Activated CD4-positive, alpha-beta T cell treated with anti-CD3 and anti-CD28 coated beads, Interleukin-10, Interleukin-2, amounts not matched to agents 100 ng/mL and 50 ng/mL, durations not matched to agents 16 hours and 8 hours (primary cell): ENCODE measurements at places on chromosomes 2 and 18.

DNA sequence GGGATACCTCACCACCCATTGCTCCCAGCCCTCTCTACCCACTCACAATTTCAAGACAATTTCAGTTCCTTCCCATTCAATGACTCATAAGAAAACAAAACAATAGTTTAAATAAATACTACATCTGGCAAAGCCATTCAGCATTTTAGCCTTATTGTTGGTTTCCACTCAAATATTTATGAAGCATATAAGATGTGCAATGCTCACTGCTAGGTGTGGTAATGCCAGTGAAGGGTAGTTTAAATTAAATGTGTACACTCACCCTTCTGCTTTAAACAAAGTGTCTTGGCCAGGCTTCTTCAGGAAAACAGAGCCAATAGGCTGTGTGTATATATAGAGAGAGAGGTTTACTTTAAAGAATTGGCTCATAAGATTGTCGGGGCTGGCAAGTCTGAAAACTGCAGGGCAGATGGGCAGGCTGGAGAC, 37.0 kb downstream of the INO80C start:
- DNase-seq, result no peak

DNA sequence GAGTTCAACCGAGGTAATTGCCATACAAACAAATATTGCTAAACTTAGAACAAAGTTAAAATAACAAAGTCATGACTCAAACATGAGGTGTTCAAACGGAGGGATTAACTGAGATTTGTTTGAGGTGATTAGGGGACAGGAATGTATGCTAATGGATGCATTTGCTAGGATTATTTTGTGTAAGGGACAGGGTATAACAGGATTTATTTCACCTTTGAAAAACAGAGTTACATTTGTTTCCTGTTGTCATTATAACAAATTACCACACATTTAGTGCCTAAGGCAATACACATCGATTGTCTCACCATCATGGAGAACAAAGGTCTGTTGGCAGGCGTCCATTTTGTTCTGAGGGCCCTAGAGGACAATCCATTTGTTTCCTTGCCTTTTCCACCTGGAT, 304.3 kb upstream of the CNTNAP5 start:
- no peak for DNase-seq

DNA sequence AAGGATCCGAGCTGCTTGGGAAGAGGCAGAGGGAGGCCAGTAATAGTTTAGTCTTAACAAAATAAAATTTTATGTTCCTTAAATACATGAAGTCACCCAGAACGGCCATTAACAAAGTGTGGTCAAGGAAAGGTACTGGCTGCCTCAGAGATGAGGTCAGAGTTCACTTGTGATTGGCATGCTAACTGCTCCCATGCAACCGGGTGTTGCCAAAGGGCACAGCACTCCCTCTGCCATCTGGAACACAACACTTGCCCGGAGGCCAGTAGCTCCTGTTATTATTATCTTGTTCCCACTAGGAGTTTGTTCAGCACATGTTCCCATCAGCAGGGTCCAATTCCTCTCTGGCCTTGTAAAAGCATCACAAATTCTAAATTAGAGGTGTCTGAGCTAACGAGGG, 207.0 kb downstream of the CYP26B1 start:
- no peak for DNase-seq

DNA sequence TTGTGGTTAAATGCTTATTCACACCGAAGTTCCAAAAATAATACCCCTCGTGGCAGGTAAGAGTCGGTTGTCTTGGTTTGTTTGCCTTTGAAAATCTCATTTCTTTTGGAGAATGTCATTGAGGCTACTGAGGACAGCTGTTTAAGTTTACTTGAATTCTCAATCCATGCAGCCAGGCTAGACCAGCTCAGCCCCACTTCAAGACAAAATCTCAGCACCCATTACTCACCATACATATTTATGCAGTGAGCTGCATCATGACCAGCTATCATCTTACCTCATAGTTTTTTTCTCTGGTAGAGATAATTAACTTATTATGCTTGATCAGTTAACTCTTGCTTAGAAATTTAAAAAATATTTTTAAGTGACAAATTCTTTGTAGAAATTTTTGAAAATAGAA, 115.9 kb downstream of the HAUS1 start:
- DNase-seq, result no peak

- DNase-seq, result no peak
Measured at GRCh38 chr18:36499938-36500337, 202.4 kb downstream of the FHOD3 start.

- DNase-seq, result no peak
Measured at GRCh38 chr2:241408849-241409248, 52.8 kb downstream of the FARP2 start.

GRCh38 chr2:102116630-102117471, 25.7 kb upstream of the IL1R1 start:
- no peak for DNase-seq

- DNase-seq, result no peak
Measured at GRCh38 chr2:65292461-65293011, 64.9 kb downstream of the ACTR2 start.

- peak; percentile 2 for DNase-seq
Measured at GRCh38 chr2:150610670-150611279, 123.3 kb upstream of the RND3 start.

DNA sequence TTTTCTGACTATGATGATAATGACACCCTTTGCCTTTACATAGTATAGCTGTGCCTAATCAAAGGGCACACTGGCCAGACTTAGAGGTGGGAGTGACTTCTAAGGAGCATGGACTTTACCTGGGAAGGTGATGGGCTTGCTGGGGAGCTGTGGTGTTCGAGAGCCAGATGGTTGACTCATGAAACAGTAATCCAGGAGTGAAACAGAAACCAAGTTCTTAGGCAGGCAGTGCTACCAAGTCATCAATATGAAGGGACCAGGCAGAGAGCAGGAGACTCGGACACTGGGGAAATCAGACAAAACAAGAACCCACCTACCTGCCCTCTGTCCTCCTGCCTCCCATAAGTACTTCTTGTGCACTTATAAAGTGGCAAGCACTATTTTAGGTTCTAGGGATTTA, 430.4 kb downstream of the DLGAP1 start:
- no peak for DNase-seq

DNA sequence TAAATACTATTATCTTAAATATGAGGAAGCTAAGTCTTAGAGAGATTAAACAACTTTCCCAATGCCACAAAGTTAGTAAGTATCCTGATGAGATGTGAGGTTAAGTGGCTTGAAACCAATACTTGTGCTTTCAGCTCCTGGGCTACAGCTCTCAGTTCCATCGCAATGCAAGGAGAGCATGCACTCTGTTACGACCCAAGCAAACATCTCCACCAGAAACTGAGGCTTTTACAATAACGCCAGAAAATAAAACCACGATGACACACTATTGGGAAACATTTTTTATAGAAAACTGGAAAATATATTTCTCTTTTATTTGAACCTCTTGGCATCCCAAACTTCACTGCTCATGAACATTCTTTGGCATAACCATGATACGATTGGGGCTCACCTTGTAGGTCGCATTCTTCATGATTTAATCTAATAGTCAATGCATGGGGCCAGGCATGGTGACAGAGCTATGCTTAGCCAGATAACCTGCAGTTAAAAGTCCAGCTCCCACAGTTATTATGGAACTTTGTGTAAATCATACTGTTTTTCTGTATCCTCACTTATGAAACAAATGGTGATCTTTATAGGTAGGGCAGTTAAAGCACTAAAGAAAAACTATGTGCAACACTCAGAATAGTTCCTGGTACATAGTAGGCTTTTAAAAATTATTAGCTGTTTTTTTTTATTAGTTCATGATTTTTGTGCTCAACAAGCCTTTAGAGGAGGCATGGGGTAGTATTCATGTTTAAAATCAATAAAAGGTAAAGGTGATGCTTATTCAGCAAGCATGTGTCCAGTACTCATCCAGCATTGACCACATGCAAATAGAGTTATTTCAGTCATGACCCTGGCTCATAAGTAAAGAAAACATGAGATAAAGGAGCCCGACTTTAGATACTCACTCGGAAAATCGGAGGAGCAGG, 238.3 kb upstream of the TRIB2 start:
- no peak for DNase-seq

GRCh38 chr2:4900242-4900641, 791.9 kb upstream of the SOX11 start:
- DNase-seq, result no peak

GRCh38 chr2:42935692-42936671, 143.6 kb upstream of the HAAO start:
- peak; percentile 30 for DNase-seq

- no peak for DNase-seq
Measured at GRCh38 chr2:106531676-106532214, 44.6 kb downstream of the CD8B2 start.

- no peak for DNase-seq
Measured at GRCh38 chr18:51007790-51008139, 22.2 kb upstream of the SMAD4 start.

DNA sequence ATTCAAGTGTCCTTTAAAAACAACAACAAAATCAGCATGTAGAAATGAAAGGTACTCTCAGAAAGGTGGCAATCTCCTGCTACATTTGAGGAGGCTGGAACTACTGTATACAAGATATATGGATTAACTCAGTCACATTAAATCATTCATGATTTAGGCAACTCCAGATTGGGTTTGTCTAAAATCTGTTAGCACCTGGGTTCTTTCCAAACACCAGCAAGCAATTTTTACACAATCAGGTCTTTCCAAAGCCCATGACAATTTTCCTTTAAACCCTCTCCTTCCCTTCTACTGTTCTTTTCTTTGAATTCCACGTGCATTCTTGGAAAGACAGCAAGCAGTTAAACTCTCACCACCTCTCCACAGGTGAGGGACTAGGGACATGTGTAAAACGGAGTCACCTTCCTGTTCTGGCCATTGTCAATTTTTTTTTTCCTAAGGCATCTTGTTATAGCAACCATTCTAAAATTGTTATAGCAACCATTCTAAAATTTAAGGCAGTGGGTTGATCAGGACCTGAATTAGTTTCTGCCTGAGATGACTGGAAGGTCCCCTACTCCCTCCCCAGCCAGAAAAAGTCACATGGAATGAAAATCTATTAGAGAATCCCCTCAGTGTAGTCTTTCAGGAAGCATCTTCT, 113.9 kb downstream of the ANKRD44 start:
- DNase-seq, result peak; percentile 50

GRCh38 chr18:8174771-8175170, 434.5 kb upstream of the RAB12 start:
- no peak for DNase-seq

GRCh38 chr2:207619764-207620203, 5.4 kb downstream of the METTL21A start:
- DNase-seq, result peak; percentile 26

- peak; percentile 77 for DNase-seq
Measured at GRCh38 chr2:136384531-136385303, 266.8 kb upstream of the CXCR4 start.

GRCh38 chr2:39623917-39624316, 41.8 kb upstream of the TMEM178A start:
- no peak for DNase-seq

DNA sequence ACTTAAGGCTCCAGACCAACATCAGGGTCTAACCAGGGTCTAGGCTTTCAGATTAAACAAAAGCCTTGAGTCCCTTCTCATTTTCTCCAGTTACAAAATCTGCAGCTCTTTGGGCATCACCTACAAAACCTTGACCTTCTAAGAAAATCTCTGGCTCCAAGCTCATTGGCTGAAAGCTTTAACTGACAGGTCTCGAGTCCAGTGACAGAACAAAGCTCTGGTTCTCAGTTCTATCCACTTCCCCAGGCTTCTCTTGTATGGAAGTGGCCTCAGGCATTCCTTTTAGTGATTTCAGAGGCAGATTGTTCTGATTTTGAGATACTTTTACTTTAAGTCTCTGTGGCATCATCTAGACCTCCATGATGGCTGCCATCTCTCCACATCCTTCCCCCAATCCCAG, 11.3 kb downstream of the SIX2 start:
- DNase-seq, result no peak

- DNase-seq, result no peak
Measured at GRCh38 chr18:59550174-59550516, 147.1 kb downstream of the CCBE1 start.

DNA sequence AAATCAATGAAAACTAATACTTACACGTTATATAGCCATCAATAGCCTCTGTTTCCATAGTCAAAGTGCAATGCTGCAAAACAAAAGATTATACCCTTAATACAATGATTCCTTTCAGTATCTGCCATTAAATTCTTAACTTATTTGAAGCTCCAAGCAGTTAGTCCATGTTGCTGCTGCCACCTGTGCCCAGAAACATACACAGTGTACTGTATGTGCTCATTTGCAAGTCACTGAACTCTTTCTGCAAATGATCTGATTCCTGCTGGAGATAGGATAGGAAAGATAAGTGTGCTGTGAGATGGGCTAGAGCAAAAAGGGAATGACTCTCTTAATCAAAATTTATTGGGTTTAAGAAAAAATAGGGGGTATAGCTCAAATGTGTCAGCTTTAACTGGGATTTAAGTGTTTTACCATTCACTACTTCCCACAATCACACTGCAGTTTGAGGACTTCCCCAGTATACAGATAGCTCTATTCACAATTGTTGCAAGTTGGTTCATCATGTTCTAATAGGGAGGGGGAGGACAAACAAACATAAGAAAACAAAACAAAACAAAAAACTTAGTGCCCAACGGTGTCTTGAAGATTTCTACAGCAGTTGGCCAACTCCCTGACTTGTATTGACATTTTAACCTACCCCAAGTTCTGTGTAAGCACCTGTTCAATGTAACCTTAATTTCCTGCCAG, 2.7 kb downstream of the IKZF2 start:
- DNase-seq, result no peak

DNA sequence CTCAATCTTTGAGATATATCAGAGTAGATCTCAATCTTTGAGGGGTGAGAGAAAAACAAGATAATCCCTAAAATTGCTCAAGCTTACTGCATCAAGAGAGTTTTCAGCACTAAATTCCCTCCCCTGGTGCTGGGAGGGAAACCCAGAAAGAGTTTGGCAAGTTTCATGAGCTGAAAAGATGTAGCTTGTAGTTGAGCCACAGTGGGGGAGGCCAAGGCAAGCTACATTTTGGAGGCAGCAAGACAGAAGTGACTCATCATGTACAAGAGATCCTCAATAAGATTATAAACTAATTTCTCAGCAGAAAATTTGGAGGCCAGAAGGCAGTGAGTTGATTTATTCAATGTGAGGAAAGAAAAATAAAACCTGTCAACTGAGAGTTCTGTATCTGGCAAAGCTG, 308.2 kb downstream of the PIEZO2 start:
- DNase-seq, result no peak

GRCh38 chr2:190746971-190747761, 98.3 kb downstream of the NAB1 start:
- no peak for DNase-seq

DNA sequence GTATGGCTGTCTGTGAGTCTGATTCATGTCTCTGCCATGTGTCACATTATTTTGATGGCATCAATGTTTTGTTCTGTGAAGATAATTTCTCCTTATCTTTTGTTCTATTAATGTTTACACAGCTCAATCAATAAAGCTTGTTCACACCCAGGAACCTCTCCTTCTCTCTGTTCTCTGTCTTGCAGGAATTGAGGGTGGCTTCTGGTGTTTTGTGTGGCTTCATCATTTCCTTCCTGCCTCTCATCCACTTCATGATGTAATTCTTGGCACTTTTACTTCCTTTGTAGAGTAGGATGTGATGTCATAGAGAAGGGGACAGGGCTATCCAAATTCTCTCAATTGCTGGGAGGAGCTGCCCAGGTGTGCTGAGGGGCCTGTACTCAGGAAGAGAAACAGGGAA, 27.2 kb downstream of the ASXL3 start:
- no peak for DNase-seq

GRCh38 chr2:114421781-114422180, 20.7 kb upstream of the DPP10 start:
- no peak for DNase-seq
